ENCODE measurements at places on chromosomes 1 and 21. TPM values are rescaled to one million over a fixed set of nuclear protein-coding genes. Genes with fewer than 3 reads are reported as not detected.
A peak's percentile ranks its signal among the peaks of the same experiment; 100 is the strongest.

Gene PCP4
- not detected for polyA plus RNA-seq

Gene OLIG2
- polyA plus RNA-seq: not detected

Gene CLDN19
- polyA plus RNA-seq: not detected

Gene C1orf94
- polyA plus RNA-seq: 0.10 TPM

Gene PIGM
- 5.1 TPM for polyA plus RNA-seq

Gene MROH7
- polyA plus RNA-seq: 0.05 TPM

Gene INSRR
- not detected for polyA plus RNA-seq

Gene MATN1
- polyA plus RNA-seq: 0.09 TPM

Gene FCAMR
- polyA plus RNA-seq: not detected

Gene NPHS2
- polyA plus RNA-seq: not detected

DNA sequence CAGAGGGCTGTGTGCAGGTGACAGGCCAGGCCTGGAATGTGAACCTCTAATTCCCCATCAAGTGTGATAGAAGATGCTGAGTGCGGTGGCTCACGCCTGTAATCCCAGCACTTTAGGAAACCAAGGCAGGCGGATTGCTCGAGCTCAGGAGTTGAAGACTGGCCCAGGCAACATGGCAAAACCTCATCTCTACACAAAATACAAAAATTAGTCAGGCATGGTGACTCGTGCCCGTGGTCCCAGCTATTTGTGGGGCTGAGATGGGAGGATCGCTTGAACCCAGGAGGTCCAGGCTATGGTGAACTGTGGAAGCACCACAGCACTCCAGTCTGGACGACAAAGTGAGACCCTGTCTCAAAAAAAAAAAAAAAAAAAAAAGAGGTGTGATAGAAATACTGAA lies 40.1 kb upstream of the PUM1 start:
- DNase-seq: no peak

- DNase-seq: no peak
Observed at GRCh38 chr1:245571815-245572294, 417.1 kb downstream of the KIF26B start.

GRCh38 chr1:9774712-9775679 lies 48.8 kb downstream of the CLSTN1 start:
- no peak for DNase-seq

DNA sequence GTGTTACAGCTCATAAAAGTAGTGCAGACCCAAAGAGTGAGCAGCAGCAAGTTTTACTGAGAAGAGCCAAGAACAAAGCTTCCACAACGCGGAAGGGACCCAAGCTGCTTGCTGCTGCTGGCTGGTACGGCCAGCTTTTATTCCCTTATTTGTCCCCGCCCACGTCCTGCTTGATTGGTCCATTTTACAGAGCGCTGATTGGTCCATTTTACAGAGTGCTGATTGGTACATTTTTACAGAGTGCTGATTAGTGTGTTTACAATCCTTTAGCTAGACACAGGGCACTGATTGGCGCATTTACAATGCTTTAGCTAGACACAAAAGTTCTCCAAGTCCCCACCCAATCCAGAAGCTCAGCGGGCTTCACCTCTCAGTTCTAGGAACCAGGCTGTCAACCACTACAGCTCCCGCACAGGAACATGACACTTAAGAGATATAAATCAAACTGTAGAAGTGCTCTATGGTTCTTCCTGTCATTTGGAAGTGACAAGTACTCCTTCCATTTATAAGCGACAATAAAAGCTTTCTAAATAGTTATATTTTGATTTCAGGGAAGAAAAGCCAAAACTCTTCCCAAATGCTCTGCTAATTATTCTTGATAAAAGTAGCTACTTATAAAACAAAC lies 28.5 kb downstream of the RNF115 start:
- no peak for DNase-seq

GRCh38 chr1:119617751-119618691 lies 30.0 kb downstream of the ZNF697 start:
- DNase-seq: no peak

- DNase-seq: no peak
Observed at GRCh38 chr1:30801771-30802198, 44.2 kb upstream of the LAPTM5 start.

DNA sequence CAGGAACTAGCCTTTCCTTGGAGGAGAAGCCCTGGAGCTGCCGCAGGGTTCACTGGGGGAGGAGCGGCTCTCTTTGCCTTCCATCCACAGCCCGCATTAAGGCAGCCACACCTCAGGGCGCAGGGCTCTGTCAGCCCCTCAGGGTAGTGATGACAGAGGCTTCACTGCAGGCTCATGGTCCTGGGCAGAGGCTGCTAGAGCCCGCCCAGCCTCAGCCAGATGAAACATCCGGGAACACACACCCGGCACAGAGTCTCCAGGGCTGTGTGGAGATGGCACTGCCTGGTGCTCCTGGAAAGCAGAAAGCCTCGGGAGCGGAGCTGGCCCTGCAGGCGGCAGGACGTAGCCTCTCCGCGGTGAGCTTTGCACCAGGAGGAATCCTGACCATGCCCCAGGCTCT lies 29.4 kb upstream of the PEX10 start:
- DNase-seq: no peak

DNA sequence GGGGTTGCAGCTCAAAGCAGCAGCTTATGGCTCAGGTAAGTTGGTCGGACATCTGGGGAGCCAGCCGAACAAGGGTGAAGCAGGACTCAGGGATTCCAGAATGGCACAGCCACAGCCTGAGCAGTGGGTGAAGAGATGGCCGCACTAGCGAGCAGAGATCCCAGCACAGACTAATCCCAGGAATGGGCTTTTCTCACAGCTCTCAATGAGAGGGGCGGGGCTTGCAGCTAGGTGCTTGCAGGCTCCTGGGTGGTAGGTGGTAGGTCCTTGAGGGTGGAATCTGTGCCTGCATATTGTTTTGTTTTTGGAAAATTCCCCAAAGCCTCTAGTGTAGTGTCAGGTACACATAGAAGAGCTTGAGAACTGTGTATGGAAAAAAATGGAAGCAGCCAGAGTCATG lies 9.0 kb downstream of the KIAA0040 start:
- no peak for DNase-seq

DNA sequence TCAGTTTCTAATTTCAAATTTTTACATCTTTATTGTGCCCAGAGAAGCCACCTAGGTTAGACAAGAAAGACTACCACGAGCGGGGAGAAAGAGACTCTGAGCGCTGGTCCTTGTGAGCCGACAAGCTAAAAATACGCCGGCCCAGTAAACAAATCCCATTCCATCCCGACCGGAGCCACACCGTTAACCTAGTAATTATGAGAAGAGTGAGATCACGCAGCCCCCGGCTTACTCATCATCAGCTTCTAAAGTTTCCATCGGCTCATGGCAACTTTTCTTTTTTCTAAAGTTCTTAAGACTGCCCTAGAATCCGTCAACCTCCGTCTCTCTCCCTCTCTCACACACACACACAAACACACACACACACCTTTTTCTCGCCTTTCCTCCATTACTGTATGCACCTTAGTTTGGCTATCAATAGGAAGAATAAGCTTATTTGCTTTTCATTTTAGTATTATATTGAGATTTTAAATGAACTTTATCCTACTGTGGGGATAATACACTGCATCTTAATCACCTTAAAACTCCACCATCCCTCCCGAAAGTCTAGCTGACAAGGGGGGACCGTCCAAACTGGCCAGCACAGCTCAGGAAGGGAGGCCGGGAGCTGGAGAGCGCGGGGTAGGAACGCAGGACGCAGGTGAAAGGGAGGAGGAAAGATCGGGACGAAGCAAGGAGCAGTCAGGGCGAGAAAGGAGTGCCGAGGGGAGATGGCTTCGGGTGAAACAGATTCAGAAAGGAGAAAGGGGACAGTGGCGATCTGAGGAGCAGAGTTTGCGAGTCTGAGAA lies 728 bp downstream of the OTUD7B start:
- DNase-seq: peak; percentile 63

GRCh38 chr1:181080556-181080955 lies 7.9 kb upstream of the IER5 start:
- no peak for DNase-seq

DNA sequence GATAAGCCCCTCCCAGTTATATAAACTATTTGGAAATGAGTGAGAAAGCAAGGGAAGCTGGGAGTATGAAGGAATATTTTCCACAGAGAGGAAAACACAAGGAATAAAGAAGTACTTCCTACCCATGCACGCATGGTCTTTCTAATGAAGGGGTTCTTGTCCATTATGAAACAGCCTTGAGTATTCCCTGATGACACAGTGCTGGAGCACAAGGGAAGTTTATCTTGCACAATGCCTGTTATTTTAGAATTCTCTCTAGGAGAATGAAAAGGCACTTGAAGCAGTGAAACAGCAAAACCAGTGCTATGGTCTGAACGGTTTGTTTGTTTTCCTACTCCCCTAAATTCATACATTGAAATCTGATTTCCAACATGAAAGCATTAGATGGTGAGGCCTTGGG lies 38.6 kb upstream of the ADAMTS1 start:
- no peak for DNase-seq

GRCh38 chr1:81420760-81421159 lies 380.0 kb upstream of the ADGRL2 start:
- DNase-seq: no peak

DNA sequence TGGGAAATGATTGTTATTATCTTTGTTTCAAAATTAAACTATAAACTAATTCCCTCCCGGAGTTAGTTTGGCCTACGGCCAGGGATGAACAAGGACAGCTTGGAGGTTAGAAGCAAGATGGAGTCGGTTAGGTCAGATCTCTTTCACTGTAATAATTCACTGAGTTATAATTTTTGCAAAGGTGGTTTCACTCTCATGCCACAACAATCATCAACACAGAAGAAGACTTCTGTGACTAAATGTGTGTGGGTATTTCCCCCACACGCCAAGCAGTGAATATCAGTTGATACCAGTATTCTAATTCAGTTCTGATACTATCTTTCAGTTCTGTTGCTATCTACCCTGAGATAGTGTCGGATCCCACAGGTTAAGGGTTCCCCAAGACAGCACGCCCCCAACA lies 215.1 kb downstream of the S1PR1 start:
- DNase-seq: no peak

DNA sequence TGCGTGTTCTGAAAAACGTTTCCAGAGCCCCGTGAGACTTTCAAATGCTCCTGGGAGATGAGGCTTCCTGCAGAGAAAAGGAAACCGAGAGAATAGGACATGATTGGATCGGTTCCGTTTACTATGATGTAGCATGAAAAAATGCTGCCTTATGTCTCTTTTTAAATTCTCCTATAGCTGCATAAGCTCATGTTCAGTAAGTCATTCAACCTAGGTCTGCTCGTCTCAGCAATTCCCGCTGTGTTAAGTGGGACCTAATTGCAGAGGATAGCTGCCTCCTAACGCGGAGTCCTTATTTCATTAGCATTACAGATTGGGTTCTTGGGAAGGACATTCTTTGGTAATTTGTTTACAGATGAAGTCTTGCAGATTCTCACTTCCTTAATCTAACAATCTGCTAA lies 165.3 kb downstream of the GALNT2 start:
- DNase-seq: no peak

DNA sequence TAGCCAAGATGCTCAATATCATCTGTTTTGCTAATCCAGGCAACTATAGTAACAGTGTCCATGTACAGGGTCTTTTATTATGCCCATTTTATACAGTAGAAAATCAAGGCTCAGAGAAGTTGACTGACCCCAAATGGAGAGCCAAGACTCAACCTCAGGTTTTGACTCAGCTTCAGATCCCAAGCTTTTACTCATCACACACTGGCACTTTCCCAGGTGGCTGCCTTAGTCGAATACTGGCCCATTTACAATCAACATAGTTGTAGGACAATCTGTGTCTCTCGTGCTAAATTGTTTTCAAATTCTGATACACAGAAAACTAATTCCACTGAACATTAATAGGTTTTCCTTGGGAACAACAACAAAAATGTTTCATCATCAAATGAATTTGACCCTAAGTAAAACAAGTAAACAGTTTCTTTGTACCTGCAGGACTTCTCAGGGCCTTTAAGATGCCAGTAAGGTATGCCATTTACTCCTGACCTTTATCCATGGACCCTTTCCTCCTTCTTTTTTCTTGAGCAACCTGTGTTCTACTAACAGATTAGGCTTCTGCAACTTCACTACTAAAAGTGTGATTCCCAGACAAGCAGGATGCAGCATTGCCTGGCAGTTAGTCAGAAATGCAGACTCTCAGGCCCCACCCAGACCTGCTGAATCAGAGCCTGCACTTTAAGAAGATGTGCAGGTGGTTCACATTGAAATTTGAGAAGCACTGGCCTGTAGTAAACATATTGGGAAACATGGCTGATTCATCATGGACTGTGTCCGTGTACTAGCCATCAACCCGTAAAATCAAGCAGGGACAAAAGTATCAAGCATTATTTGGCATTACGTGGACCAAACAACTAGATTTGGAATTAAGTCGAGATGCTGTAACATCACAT lies 128.8 kb downstream of the RRAGC start:
- DNase-seq: no peak
